ENCODE measurements at places on chromosomes 1 and 21.

- no peak for DNase-seq
Measured at GRCh38 chr1:243316366-243316989, 60.6 kb downstream of the SDCCAG8 start.

DNA sequence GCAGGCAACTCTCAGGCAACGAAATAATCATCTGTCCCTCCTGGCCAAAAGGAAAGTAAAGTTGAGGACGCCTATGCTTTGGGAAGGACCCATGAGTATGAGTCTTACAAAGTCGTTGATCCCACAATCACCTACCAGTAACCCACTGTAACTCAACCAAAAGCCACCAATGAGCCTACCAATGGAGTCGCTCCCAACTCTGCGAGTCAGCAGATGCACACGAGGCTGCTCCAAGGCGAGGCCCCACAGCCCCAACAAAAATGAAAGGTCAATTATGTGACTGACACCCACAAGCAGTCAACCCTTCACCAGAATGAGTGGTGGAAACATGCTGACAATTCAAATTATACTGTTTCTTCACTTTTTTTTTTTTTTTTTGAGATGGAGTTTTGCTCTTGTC lies 12.0 kb downstream of the SETD4 start:
- DNase-seq = no peak

GRCh38 chr1:71193153-71193552 lies 112.3 kb upstream of the ZRANB2 start:
- DNase-seq = no peak

GRCh38 chr1:31954607-31955283 lies 16.6 kb upstream of the PTP4A2 start:
- DNase-seq = peak; percentile 94

Measured in AG09319 (cell line).